ENCODE measurements at places on chromosomes 4 and X.

GRCh38 chrX:73944563-73944908, 359.4 kb upstream of the ZCCHC13 start:
- DNase-seq, result no peak

DNA sequence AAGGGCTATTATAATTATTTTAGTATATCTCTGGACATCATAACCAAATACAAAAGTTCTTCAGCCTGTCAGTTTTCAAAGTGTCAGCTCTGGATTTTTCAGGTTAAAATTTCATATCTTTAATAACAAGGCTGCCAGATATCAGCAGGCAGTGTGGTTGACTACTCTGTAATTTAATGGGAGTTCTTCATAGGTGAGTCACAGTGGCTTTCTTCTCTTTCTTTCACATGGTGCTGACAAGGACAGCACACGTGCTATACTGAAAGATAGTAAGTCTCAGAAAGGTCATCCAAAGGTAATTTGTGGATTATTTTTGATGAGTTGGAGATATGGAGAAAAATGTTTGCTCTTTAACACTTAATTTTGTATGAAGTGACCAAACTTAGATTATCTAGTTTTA, 43.2 kb downstream of the GALNT7 start:
- DNase-seq, result no peak

DNA sequence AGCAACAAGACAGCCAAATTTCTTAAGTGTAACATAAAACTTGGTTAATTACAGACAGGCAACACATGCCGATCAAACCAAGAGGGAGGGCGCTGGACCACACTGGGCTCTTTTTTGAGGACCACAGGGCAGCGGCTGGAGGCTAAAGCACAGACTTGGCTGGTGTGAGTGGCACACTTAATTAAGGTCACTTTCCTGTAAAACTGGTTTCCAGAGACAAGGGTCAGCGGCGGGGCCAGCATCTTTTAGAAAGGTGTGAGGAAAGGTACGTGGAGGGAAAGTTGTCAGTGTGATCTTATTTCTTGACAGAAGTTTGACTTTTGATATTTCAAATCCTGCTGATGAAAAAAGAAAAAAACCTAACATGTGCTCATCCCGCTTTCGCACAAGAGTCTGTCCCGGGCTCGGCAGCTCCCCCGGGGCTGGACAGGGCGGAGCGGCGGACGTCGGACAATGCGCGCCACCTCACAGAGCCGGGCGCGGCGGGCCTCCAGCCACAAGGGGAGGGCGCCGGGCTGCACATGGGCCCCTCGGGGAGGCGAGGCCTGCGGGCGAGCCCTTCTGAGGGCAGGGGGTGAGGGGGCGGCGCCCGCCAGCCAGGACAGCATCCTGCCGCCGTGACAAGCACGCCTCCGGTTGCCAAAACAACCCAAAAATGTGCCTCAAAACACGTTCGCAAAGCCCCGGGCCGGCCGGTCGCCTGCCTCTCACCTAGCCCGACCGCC, 660 bp upstream of the HSPA4L start:
- DNase-seq, result peak; percentile 22

GRCh38 chr4:74109870-74110605, 11.0 kb upstream of the CXCL2 start:
- no peak for DNase-seq

GRCh38 chr4:101071241-101071640, 276.1 kb downstream of the PPP3CA start:
- DNase-seq, result no peak

GRCh38 chrX:39816871-39817731, 280.7 kb downstream of the BCOR start:
- no peak for DNase-seq

DNA sequence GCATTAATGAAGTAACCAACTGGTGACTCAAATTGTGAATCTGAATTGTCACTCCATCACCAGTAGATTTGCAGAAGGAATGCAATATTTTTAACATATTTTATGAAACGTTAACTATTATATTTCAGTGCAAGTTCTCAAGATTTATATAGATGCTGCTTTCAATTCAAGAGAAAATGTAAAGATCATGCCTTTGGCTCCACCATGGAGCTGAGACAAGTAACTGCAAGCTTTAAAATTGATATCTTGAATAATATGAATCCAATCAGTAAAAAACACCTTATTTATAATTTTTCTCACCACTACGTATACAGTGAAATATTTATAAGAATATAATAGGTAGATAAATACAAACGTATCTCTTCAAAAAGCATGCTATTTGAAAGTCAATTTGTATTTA, 27.8 kb upstream of the GALNTL6 start:
- no peak for DNase-seq

DNA sequence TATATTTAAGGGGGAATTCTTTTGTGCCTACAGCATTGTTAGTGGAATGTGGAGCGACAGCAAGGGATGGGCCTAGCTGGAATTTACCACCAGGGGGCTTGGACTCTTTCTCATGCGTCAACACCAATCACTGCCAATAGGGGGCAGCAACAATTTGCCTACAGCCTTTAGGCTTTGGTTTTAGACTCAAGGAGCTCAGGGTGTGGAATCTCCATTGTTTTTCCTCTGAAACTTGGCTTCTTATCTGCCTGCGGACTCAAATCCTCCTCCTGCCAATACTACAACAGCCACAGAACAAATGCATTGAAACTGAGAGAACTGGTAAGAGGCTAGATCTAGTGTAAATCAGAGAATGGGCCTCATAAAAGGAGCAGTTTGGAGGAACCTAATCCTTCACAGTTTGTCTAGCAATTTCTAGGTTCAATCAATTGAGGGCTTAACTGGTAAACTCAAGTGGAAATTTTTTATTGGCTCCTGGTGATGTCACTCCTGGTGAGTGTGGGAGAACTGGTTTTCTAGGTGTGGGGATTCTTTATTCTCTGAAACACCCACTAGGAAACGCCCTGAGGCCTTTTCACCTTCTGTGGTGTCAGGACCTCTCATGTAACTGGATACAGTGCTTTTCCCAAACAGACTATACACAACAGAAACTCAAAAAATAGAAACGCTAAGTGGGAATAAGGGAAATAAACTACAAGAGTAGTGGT, 27.9 kb upstream of the TMSB4X start:
- DNase-seq, result no peak

DNA sequence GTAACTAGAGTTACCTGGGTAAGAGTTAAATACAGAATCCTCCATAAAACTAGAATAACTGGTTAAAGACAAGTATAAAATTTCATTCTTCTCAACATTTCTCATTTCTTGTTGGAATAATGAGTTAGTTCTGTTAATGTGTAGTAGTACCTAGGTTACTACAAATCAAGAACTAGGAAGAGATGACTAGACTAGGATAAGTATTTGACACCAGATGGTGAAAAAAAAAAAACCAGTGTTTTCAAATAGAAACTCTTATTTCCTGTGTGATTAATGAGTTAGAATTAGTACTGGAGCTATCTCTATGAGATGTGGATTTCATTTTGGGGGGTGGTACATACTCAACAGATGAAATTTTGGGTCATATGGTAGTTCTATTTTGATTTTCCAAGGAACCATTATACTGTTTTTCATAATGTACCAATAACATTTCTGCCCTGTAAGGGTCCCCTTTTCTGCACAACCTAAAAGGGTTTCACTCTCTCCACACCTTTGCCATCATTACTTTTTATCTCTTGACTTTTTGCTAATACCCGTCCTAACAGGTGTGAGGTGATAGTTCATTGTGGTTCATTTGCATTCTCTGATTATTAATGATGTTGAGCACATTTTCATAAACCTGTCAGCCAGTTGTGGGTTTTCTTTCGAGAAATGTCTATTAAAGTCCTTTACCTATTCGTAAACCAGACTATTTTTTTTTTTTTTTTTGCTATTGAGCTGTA, 1.7 kb upstream of the VCX start:
- DNase-seq, result no peak

GRCh38 chr4:41154814-41155177, 59.5 kb downstream of the APBB2 start:
- no peak for DNase-seq

DNA sequence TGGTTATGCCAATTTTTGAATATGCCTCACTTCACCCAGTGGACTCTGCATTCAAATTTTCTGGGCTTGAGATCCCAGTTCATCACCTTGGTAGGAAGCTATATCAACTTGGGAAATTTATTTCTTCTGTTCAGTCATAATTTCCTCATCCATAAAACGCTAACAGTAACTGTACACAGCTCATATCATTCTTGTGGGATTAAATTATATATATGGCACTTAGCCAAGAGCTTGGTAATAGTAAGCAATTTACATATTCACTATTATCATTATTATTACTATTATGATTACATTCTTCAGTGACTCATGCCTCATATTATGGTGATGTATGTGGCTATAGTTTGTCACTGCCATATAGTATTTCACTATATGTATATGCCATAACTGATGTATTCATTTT, 177.6 kb downstream of the CPE start:
- DNase-seq, result no peak

- no peak for DNase-seq
Measured at GRCh38 chr4:128653527-128654444, 155.7 kb upstream of the JADE1 start.

GRCh38 chrX:15815779-15816437, 25.6 kb downstream of the ZRSR2 start:
- DNase-seq, result no peak

- DNase-seq, result no peak
Measured at GRCh38 chrX:139388254-139388653, 142.3 kb upstream of the F9 start.

DNA sequence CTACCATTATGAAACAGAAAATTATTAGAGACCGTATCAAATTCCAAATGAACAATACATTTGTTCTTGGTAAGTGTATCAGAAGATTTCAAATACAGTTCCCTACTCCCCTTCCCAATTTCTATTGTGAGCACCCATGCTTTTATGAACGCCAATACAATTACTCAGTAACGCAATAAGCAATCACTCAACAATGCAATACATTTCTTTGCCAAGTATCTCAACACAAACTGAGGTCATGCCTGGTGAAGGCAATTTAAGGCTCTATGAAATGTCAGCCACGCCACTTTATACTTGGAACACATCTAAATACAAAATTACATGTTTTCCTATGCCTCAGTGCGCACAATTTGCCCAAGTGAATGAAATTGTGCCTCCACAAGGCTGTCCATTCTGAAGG, 712 bp downstream of the PNPLA4 start:
- DNase-seq, result no peak

GRCh38 chrX:150845091-150845490, 53.4 kb downstream of the CD99L2 start:
- no peak for DNase-seq

GRCh38 chr4:184361443-184361842, 112.9 kb downstream of the IRF2 start:
- no peak for DNase-seq

DNA sequence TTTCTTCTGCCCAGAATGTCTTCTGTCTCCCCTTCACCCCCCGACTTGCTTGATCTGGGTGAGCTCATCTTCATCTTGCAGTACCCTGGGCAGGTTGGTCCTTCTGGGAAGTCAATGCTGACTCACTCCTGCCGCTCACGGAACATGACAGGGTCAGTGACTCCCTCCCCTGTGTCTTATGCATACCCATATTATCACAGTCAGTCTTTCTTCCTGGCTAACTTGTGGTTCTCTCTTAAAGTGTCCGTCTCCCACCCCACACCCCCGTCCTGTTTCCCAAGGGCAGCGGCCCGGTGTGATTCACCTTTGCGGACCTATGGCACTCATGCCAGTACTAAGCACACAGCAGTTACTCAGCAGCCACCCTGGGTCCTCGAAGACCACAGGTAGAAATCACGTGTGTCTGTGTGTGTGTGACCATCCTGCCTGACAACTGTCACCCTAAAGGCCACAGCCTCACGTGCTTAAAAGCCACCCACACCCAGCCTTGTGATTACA, 17.7 kb downstream of the IQSEC2 start:
- no peak for DNase-seq

DNA sequence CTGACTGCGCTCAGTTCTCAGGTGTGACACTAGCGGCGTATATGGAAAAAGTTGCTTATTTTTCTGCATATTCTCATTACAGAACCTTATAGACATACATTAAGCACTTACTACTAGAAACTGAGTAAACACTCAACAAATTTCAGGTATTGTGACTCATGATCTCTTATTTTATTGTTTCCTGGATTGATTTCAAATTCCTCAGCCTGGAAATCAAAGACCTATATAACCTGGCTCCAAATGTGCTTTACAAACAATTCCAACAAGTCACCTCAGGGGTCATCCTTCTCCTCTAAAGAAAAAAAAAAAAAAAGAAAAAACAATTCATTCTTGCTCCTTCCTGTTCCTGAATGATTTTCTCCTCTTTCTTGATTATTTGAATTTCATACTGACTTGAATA, 152.3 kb downstream of the ADAM29 start:
- DNase-seq, result no peak

DNA sequence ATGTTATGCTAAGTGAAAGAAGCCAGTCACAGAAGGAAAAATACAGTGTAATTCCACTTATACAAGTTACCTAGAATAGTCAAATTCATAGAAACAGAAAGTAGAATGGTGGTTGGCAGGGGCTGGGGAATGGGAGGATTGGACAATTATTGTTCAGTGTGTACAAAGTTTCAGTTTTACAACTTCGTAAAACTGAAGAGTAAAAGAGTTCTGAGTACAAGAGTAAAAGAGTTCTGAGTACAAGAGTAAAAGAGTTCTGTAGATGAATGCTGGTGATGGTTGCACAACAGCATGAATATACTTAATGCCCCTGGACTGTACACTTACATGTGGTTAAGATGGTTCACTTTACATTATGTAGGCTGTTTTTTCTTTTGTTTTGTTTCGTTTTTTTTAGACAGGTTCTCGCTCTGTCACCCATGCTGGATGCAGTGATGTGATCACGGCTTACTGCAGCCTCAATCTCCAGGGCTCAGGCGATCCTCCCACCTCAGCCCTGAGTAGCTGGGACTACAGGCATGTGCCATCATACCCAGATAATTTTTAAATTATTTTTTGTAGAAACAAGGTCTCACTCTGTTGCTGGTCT, 230.9 kb downstream of the SOWAHB start:
- no peak for DNase-seq

GRCh38 chr4:140688711-140689598, 67.2 kb downstream of the TBC1D9 start:
- DNase-seq, result no peak

- DNase-seq, result no peak
Measured at GRCh38 chr4:155367608-155368007, 9.2 kb downstream of the MAP9 start.

DNA sequence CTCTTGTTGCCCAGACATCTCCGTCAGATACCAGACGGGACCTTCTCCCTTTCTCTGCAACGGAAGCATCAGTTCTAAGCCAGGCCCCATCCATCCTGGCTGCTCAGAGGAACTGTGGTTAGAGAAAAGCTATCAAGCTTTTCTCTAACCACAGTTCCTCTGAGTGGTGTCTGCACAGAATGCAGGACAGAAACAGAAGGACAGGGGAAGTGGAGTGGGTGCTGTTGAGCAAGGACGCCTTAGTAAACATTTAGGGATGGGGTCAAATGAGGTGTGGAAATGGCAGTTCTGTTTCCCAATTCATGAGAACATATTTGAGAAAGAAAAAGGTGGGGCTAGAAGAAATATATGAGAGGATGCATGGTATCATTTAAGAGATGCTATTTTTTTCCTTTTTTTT, 283.8 kb downstream of the CRLF2 start:
- no peak for DNase-seq

Measured in GM19239 (cell line).